NCI-H2029 treated with DMSO at 0.1 percent for 48 hours (cell line): ENCODE measurements at places on chromosomes 16 and 17.

DNA sequence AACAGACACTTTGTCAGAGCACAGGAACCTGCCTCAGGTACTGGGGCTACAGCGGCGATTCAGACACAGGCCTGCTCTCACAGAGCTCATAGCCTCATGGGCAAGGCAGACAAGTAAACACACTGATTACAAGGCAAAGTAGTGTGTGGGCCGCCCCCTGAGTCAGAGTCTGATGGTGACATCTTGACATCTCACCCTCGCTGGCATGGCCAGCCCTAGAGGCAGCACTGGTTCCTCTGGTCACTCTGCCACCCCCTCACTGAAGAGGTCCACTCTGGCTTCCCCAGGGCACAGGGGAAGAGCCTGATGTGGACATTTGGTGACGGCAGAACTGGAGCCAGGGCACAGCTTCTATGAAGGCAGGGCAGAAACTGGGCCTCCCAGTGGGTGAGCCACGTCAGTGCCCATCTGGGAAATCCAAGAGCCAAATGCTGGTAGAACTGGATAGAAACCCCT is 32.9 kb upstream of the TOB1 start:
- DNase-seq: no peak

- no peak for DNase-seq
Observed at GRCh38 chr16:72105978-72106377, 12.3 kb downstream of the DHX38 start.

DNA sequence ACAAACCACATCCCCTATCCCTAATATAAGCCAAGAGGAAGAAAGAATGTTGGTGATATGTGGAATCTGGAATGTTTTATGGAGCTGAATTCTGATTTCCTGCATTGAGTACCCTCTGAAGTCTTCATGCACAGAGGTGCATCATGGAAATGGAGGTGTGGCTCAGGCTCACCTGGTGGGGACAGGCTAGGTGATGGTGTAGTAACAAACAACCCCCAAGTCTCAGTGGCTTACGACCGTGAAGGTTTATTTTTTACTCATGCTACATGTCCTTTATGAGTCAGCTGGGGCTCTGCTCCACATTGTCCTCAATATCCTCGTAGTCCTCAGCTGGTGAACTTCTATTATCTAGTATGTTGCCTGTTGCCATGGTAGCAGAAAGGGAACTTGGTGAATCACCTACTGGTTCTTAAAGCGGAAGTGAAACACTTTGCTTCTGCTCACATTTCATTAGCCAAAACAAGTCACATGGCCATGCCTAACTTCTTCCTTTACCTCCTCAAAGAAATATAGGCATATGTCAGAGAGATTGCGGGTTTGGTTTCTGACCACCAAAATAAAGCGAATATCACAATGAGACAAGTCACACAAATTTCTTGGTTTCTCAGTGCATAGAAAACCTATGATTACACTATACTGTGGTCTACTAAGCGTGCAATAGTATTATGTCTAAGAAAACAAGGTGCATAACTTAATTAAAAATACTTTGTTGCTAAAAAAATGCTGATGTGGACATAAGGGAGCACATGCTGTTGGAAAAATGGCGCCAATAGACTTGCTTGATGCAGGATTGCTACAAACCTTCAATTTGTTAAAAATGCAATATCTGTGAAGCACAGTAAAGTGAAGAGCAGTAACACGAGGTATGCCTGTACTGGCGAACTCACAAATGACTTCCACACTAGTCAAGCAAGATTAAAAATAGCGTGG is at the start of gene PMFBP1:
Gene PMFBP1, minus strand, starts transcription at position 51 of the 930 bp plus-strand sequence. CDS start 947 bp downstream, outside the sequence.
- DNase-seq: no peak

GRCh38 chr17:41775394-41776226 is 10.9 kb downstream of the JUP start:
- DNase-seq: no peak

DNA sequence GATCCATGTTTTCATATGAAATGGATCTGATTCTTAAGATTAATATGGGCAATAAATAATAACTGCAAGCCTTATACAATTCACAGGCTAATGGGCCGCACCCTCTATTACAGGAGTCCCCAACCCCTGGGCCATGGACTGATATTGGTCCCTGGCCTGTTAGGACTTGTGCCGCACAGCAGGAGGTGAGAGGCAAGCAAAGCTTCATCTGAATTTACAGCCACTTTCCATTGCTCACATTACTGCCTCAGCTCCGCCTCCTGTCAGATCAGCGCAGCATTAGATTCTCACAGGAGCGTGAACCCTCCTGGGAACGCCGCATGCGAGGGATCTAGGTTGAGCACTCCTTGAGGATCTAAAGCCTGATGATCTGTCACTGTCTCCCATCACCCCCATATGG is 26.8 kb downstream of the METTL16 start:
- DNase-seq: no peak

DNA sequence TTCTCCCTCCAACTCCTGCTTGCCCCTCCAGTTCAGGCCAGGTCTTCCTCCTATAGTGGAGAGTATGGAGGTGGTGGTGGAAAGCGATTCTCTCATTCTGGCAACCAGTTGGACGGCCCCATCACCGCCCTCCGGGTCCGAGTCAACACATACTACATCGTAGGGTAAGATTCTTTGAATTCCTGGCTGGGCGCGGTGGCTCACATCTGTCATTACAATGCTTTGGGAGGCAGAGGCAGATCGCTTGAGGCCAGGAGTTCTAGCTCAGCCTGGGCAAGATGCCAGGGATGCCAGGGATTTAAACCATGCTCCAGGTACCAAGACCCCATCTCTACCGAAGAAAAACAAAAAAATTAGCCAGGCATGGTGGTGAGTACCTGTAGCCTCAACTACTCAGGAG is 1.4 kb downstream of the ZG16 start:
- DNase-seq: no peak

- no peak for DNase-seq
Observed at GRCh38 chr17:37700881-37701280, 44.0 kb downstream of the HNF1B start.

- no peak for DNase-seq
Observed at GRCh38 chr16:35221482-35222185, 1762.2 kb downstream of the TP53TG3F start.

DNA sequence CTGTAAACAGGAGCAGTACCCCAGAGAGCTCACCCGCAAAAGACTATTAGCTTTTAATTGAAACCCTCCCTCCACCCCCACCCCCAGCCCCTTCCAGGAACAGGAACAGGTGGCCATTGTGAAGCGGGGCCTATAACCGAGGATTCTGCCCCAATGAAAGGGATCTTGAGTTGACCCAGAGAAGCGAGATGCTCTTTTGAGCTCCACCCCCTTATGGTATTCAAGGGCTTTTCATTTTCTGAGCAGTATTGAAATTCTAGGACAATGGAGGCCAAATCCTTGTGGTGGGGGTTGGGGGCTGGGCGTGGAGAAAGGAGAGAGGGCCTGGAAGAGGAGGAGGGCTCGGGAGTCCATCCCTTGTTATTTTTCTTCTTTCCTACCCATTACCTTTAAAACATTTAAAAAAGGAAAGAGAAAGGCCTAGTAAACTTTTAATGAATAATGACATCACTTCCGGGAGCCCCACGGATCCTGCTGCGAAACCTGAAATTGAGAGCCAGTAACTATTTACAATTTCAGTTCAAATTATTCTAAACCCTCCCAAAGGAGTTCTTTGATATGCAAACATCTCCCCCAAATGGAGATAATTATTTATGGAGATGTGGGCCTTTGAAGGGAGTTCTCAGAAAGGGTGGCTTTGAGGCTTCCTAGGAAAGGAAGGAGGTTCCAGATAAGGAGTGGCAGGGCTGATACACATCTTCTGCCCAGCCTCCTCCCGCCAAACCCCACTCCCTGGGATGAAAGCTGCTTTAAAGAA is 30.5 kb downstream of the HS3ST3B1 start:
- DNase-seq: no peak

- DNase-seq: no peak
Observed at GRCh38 chr17:30599428-30600059, 122.3 kb downstream of the GOSR1 start.

GRCh38 chr17:50721194-50722010 is 2.0 kb downstream of the LUC7L3 start:
- DNase-seq: no peak

DNA sequence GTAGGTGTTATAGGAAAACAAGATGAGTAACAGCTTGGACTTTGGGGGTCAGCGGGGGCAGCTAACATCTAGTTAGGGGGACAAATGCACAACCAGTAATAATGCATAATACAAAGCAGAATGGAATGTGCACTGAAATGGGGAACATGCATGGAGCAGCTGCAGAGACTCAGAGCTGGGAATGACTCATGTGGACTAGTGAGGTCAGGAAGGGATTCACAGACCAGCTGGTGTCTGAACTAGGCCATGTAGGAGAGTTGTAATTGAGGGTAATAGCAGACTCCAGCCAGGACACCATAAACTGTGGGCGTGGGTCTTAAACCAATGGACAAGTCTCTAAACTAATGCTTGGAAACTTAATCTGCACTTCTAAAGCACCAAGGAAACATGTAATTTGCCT is 176.8 kb upstream of the ASIC2 start:
- no peak for DNase-seq

DNA sequence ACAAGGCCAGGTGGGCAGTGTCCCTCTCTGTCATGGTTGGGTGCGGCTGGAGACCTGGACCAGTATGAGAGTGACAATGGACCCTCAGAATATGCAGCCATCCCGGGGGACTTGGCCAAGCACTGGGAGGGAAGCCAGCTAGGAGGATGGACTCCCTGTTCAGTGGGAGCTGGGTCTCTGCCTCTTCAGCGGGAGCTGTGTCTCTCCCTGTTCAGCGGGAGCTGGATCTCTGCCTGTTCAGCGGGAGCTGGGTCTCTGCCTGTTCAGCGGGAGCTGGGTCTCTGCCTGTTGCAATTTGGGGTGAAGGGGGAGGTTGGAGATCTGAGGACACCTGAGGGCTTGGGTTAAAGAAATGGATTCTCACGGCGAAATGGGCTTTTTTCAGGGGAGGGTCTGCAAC is 3.8 kb upstream of the PRSS33 start:
- no peak for DNase-seq

DNA sequence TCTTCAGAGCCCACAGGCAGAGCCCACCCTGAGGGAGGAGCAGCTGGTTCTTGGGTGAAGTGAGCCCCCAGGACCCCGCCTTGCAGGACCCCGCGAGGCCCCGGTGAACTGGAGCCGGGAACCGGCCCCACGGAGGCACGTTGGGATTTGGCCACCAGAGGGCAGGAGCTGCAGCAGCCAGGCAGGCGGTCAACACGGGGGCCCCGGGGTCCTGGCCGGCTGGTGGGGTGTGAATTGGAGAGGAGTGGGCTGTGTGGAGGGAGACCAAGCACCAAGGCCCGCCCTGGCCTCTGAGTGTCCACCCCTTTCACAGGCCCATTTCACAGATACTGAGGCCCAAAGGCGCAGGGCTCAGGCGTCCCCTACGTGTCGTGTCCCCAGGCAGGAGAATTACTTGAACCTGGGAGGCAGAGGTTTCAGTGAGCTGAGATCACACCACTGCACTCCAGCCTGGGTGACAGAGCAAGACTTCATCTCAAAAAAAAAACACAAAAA is 2.2 kb downstream of the DPEP1 start:
- no peak for DNase-seq

DNA sequence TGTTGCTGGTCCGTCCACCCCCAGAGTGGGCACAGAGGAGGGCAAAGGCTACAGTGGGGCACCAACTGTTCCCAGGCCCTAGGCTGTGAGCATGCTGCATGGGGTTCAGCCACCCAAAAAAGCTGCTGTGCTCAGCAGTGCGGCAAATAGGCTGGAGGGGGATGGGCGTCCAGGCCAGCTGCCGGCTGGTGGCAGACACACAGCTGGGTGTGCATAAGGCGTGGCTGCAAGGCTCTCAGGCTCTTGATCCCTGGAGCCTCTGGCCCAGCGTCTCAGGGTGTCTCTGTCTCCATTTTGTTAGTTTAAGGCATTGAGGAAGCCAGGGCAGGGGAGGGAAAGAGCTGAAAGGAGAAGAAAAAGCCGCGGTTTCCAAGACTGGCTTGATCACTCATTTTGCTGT is 8.8 kb downstream of the RPL19 start:
- DNase-seq: no peak

- DNase-seq: no peak
Observed at GRCh38 chr17:72987166-72987565, 105.3 kb downstream of the SLC39A11 start.

DNA sequence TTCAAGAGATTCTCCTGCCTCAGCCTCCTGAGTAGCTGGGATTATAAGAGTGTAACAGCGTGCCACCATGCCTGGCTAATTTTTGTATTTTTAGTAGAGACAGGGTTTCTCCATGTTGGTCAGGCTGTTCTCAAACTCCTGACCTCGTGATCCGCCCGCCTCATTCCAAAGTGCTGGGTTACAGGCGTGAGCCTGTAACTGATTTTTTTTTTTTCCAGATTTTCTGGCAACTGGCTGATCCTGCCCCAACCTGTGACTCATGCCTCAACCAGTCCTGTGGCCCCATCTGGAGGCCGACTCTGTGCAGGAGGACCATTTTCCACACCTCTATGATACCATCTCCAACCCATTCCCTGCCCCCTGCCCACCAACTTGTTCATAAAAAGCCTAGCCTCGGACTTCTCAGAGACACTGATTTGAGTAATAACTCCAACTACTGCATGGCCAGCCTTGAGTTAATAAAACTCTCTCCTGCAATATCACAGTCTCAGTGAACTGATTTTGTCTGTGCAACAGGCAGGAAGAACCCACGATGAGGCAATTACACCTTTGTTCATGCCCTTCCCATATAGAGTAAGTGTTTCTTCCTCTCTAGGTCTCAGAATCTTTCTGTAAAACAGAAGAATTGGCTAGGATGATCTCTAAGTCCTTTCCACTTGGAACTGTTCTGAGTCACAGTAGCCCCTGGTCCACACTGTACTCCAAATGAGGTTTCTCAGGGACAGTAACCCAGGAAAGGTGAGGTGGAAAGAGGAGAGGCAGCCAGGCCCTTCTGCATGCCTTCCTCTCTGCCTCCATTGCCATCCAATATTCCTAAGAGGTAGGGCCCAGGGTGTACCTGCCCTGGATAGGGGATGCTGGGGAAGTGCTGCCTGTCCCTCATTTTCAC is 8.8 kb upstream of the CNOT1 start:
- no peak for DNase-seq

GRCh38 chr16:59046335-59046734 is 312.2 kb upstream of the GOT2 start:
- no peak for DNase-seq

GRCh38 chr16:3133844-3134243 is 985 bp upstream of the ZNF213 start:
- no peak for DNase-seq

DNA sequence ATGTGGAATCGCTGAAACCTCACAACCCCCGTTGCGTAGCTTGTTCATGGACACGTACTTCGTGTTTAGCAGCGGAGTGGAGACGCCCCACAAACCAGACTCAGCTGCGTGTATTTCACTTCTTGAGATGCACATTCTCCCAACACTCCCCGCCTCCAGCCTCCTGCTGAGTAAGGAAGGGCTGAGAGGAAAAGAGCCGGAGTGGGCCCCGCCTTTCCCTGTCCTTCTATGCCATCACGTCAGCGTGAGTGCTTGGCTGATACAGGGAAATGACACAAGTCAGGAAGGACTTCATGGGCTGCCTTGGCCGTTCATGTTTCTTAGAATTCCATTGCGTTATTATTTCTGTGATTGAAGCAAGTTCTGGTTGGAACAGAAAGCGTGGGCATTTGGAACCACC is 68.6 kb upstream of the CBX4 start:
- no peak for DNase-seq
